ENCODE measurements at places on chromosomes 4 and X.

GRCh38 chr4:151658959-151659600, 101.7 kb downstream of the GATB start:
- no peak for DNase-seq

GRCh38 chr4:2510351-2511259, 25.8 kb upstream of the FAM193A start:
- DNase-seq = no peak

GRCh38 chr4:159017323-159018026, 85.4 kb upstream of the RAPGEF2 start:
- no peak for DNase-seq

GRCh38 chr4:7094916-7095315, 27.1 kb upstream of the GRPEL1 start:
- no peak for DNase-seq

DNA sequence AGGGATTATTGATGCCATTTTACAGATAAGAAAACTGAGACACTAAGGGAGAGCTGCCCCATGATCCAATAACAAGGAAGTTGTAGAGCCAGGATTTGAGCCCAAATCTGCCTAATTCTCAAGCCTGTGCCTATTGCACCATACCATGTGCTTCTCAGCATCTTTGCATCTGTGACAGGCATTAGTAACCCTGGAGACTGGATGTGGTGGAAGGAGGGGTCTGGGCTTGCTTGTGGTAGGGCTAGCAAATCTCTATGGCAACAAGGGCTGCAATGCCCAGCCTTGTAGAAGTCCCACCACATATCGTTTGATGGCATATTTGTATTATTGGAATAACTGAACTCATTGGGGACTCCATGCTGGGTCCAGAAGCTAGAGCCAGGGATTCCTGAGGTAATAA, 58.1 kb downstream of the RTL5 start:
- DNase-seq = no peak

DNA sequence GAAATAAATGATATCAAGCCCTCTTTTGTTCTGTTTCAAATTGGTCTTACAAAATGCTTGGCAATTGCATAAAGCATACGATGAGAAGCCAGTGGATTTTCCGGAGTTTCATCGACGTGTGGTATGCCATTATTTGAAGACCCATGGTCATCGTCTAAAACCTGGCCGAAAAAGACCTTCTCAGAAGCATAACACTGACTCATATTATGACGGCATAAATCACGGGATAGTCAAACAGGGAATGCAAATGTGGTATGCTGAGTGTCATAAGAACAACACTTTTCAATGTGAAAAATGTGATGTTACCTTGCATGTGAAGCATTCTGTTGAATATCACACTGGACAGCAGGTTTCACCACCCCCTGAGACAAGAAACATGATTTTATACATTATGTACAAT, 695.2 kb downstream of the GRXCR1 start:
- DNase-seq = no peak

DNA sequence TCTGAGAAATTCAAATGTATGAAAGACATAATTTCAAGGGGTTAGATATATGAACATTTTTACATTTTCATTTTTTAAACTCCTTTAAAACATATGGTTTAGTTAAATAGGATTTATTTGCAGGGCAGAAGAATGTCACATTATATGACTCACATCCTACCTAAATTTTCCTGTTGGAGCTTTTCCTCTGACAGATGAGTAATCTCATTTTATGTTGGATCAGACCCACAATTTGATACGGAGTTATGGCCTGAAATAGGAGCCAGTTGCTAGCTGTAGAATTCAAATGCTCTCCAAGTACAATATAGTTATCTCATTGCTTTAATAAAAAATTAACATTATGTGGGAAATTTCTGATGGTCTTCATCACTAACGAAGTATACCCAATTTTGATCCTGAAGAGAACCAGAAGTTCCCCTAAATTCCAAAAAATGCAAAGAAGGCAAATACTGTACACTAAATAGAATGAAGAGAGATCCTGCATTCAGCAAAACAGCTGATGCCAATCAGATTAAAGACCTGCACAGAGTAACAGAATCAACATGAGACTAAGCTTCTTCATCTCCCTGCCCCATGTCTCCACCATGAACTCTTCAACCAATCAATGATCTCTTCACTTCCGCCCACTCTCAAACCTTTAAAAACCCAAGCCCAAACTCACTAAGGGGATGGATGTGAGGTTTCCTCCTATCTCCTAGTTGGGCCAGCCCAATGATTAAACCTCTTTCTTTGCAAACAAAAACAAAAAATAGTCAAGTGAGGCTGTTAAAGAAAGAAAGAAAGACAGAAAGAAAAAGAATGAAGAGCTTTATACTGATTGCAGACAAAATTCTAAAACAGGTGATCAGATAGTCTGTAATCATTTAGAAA, 10.9 kb upstream of the EXOSC9 start:
- no peak for DNase-seq

DNA sequence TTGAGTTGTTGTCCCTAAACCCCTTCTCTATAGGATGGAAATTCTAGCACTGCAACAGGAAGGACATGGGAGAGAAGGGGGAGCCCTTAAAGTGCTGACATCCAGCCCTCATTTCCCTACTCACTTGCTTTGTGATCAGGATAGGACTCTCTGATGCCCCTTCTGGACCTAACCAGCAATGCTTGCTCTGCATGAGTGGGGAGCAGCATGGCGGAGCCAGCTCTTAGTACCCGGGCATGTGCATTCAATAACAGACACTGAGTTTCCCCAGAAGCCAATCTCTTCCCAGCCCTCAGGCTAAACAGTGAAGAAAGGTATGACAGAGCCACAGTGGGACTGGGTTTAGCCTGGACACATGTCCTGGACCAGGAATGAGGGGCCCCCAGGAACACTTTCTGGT, 14.0 kb downstream of the SOD3 start:
- no peak for DNase-seq

GRCh38 chr4:17511051-17511450, 839 bp downstream of the QDPR start:
- no peak for DNase-seq

GRCh38 chr4:169902658-169903345, 123.4 kb downstream of the MFAP3L start:
- no peak for DNase-seq

DNA sequence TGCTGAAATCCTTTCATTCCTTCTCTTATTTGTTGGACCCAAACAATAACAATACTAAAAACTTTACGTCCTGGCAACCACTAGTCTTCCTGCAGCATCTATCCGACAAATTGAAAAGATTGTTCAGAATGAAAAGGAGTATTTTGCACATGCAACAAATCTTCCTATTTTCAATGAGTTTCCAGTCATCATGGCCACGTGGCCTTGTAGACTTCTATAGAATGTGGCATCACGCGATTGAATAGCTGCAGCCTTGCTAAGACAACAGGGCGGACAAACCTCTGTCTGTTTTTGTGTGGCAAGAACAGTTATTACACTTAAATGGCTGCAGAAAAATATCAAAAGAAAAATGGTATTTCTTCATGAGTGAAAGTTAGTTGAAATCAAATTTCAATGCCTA, 297.9 kb upstream of the LCORL start:
- DNase-seq = no peak

DNA sequence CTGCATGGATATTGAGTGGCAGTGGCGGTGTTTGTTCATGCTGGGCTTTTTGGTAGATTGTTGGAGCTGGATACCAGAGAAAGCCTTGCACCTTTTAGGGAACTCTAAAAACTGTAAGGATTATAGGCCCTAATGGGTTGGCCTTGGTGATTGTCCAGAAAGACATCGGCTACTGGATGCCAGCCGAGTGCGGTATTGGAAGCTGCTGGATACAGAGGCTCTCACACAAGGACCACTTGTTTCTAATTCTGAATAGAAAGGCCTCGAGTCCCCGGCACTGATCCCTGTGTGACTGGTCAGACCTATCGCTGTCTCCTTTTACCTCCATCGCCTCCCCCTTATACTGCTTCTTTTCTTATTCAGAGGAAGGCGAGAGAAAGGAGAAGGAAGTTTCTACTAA, 27.3 kb upstream of the SCOC start:
- no peak for DNase-seq

GRCh38 chr4:84677995-84678394, 95.1 kb downstream of the CDS1 start:
- no peak for DNase-seq

DNA sequence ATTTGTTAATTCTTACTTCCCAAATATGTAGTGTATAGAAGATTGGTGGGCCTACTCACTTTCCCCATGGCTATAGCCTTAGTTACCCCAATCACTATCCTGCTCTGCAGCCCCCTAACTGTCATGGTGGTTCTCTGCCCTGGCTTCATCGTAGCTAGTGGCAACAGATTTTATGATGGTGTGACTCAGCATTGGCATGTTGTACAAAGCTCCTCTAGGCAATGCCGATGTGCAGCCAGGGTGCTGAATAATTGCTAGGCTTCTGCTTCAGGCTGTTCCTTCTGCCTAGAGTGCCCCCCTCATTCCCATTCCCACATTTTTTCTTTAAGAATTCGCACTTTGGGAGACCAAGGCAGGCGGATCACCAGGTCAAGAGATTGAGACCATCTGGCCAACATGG, 35.2 kb downstream of the AFF2 start:
- no peak for DNase-seq

GRCh38 chrX:48470110-48470832, at the start of gene SLC38A5:
SLC38A5 (minus strand) TSS chrX:48470260; CDS start chrX:48467924, 2,336 bp downstream.
- no peak for DNase-seq

DNA sequence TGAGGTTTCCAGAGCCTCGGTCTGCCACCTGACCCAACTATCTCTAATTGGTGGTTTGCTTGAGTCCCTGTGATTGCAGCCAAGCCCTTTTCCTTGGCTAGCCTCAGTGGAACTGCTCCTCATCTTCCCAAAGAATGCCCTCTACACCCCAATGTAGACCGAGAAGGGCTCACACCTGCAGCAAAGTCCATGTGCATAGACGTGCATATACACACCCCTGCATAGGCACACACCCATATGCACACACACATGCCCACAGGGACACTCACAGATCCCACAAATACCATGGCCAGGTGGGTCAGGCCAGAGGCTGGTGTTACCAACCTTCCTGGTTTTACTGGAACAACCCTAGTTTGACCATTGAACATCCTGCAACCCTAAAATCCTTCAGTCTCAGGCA, 332 bp downstream of the AWAT2 start:
- no peak for DNase-seq

DNA sequence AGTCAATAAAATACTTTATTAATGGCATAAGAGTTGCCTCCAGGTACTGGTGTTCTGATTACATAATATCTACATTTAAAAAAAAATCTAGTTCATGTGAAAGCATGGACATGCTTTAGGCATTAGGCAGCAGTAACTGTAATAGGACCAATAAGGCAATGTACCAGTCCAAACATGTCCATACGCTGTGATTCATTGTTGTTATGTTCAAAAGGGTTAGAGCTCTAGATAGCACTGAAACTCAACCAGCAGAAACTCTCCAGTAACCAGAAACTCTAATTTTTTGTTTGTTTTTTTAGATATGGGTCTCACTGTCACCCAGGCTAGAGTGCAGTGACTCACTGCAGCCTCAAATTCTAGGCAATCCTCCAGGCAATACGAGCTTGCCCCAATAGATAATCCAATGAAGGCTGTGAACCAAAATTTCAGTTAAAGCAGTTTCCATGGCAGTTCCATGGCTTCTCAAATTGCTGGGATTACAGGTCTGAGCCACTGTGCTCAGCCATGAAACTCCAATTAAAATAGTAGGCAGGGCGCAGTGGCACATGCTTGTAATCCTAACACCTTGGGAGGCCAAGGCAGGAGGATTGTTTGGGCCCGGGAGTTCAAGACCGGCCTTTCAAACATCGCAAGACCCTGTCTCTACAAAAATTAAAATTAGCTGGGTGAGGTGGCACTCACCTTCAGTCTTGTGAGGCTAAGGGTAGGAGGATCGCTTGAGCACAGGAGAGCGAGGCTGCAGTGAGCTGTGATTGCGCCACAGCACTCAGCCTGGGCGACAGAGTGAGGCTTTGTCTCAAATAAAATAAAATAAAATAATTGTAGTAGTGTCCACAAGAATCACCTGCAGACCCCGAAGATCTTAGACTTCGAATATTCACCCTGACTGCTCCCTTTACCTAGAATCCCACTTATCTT, 36.3 kb downstream of the MGARP start:
- DNase-seq = peak; percentile 80

DNA sequence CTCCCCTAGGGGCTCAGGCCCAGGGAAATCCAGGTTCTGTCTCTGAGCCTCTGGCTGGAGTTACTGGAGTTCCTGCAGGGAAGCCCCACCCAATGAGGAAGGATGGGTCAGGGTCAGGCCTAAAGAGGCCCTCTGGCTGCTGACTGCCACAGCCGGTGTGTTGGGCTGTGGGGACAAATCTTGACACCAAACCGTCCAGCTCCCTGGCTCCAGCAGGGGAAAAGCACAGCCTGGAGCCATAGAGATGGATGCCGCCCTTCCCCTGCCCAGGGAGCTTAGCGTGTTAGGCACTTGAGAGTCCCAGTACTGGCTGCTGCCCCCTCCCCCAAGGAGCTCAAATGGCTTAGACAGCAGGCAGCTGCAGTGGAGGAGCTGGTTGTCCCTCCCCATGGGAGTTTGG, 321.3 kb upstream of the LCORL start:
- DNase-seq = no peak

GRCh38 chrX:20432048-20432447, 165.3 kb upstream of the RPS6KA3 start:
- DNase-seq = no peak

DNA sequence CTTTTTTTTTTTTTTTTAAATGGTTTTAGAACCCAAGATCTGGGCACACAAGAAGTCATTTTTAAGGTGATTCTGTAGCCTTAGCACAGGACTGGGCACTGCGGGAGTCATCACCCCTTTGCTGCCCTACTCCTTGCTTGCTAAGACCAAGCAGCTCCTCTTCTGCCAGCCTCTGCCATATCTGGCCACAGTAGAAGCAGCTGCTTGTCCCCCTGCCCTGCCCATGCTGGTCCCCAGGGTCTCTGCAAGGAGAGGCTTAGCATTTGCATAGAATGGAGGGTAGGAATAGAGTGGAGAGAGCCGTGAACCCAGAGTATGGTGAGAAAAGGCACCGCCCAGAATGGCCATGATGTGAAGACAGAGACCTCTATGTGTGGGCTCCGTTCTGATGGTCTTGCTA, 109.3 kb downstream of the ADRA2C start:
- no peak for DNase-seq

DNA sequence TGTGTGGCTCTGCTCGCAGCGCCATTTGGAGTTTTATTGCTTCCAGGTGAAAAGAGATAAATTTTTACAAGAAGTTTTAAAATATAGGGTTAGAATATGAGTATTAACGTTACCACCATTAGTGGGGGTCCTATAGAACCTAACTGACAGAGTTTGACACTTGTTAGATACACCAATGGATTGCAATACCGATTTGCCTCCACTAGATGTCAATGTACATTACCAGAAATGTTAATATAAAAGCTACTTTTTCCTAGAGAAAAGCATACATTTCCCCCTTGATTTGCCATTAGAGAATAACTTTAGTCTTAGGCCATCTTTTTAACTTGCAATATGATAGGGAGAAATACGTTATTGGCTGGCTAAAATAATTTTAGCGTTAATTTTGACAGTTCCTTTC, 108.4 kb downstream of the LINC00632 start:
- DNase-seq = no peak

Data from Caki2 (cell line).